ENCODE measurements at places on chromosomes 2 and 18.

DNA sequence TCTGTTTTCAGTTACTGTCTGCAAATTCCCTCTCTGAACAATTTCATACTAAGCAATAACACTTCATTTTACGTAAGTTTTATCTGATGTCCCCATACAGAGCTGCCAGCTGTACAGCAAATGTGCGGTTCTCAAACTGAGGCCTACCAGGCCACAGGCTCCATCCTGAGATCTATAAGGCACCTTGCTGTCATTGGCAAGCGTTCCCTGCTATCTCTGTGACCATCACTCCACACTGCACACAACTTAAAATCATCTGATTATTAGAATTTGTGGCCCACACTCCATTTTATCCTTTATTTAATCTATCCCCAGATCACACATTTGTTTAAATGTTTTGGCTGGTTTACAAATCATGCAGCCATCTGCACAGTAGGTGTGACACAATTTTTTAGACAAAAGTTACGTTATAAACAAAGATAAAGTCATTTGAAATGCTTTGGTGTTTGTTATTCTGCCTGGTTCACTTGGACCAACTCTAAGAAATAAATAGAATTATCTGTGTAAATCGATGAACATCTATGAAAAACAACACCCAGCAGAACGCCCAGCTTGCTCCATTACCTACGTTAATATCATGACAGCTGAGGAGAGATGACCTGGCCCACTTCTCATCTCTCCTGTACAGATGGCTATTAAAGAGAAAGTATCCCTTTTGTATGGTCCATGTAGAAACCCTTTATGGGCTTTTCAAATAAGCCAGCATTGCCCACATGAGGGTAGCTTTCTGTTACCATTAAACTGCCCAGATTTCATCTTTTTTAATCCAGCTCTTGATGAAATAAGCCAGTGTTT is 162.4 kb downstream of the ZNF521 start:
- DNase-seq = no peak

DNA sequence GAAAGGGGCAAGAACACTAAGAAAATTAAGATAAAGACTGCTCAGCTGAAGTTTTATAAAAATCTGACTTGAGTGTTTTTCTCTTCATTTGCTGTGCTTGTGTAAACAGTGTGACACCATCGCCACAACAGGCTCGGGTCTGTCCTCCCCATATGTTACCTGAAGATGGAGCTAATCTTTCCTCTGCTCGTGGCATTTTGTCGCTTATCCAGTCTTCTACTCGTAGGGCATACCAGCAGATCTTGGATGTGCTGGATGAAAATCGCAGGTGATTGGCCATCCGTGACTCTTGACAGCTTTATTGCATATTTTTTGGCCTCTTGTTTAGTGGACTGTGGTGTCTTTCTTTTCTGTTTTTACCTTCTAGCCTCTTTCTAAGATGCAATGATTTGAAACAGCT is 22.1 kb downstream of the MFF start:
- no peak for DNase-seq

GRCh38 chr2:20472569-20472968 is 25.7 kb downstream of the RHOB start:
- DNase-seq = no peak

DNA sequence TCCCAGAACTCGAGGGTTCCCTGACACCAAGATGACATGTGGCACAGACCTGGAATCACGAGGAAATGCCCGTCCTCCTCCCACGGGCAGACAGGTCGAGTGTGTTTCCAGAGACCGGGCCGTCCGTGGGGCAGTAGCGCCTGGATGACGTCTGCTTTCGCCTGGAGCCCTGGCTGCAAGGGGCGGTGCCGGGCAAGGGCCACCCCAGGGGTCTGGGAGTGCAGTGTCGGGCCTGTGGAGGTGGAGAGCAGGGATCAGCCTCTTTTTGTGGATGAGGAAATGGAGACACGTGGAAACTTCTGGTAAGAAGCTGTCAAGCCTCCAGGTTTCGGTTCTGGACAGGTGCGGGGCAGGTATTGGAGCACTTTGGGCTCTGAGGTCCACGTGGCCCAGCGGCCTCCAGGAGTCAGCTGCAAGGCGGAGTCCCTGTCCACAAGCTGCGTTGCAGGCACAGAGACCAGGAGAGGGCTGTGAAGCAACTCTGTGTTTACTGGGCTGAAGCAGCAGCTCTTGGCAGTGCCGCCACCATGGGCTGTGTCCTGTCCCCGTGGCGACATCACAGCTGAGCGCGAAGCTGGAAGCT is 25.6 kb downstream of the NFATC1 start:
- DNase-seq = no peak

GRCh38 chr2:1607971-1608688 is 136.2 kb downstream of the PXDN start:
- no peak for DNase-seq

DNA sequence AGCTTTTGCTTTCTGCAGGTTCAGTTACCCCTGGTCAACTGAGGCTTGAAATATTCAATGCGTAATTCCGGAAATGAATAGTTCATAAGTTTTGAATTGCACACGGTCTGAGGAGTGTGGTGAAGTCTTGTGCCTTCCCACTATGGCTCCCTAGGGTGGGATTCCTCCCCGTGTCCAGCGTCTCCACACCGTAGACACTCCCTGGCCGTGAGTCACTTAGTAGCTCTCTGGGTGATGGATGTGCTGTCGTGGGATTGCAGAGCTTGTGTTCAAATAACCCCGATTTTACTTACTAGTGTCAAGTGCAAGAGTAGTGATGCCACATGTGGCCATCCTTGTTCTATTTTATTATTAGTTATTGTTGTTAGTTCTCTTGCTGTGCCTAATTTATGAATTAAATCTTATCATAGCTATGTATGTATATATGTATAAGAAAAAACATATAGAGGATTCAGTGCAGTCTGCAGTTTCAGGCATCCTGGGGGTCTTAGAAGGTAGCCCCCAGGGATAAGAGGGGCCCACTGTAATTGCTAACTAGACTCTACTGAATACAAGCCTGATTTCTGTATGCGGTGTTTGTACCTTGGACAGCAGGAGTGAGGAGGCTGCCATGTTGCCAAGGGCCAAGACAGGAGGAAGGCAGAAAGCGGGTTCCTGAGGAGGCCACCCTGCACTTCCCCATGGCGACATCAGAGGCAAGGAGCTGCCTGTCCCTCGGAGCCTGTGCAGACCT is 47.7 kb upstream of the PDIA6 start:
- DNase-seq = no peak

DNA sequence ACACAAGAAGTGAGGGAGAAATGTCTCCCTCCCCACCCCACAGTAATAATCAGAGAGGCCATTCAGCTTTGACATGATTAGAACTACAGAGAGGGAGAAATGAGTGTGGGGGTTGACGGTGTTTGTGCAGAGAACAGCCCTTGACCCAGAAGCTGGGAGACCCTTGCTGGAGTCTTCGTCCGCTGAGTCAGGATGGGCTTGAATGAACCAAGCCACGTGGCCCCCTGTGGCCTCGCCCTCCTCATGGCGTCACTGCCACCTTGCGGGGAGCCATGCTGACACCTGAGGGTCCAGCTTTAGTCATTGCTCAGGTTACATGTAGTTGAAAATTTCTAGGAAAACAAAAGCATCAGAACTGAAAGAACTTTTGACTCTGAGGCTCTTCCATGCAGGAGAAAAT is 101.2 kb downstream of the DGKD start:
- no peak for DNase-seq

DNA sequence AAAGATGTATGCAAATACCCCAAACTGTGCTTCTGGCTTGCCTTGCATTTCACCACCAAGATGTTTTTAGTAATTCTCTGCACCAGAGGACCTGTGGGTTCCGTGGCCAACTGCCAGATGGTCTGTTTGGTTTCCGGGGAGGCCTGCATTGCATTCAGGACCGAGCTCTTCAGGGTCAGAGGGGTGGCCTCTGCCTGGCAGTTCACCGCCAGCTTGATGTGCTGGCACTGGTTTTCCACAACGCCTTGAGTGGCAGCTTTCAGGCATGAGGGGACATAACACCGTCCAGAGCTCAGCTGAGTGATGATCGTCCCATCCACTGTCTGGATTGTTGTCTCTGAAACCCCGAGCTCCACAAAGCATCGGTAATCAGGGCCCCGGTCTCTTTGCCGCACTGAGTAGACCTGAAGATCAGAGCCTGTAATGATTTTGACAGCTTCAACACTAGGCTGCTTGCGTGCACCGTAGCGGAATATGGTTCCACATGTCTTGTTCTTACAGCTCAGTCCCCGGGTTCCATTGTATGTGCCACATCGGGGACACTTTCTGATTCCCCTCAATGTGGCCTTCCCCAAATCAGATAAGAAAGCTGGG is 9.4 kb downstream of the C2orf42 start:
- DNase-seq = no peak

GRCh38 chr2:228545041-228545747 is 363.7 kb upstream of the SPHKAP start:
- DNase-seq = no peak

DNA sequence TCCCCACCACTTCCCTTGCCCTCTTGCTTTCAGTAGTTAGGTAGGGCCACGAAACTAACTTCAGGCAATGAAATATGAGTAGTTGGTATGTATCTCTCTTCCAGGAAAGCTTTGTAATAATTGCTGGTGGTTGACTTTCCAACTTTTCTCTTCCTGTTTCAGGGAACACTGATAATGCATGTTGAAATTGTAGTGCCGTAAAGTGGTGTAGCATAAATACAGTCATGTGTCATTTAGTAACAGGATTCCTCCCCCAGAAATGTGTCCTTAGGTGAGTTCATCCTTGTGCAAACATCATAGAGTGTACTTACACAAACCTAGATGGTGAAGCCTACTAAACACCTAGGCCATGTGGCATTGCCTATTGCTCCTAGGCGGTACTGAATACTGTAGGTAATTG is 429.2 kb downstream of the PID1 start:
- DNase-seq = no peak

DNA sequence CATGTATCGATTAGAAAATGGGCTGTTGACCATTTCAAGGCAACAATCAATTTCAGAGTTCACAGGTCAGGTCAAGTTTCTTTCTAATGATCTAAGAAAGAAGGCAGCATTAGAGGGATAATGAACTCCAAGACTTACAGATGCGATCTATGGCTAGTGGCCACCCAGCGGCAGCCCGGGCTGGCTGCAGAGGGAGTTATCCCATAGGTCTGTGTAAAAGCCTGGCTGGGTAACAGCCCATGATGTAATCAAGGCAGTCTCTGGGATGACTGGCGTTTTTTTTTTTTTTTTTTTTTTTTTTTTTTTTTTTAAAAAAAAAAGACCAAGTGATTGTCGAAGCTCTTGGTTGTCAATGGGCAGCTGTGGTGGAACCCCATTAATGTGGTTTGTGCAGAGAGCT is 171.1 kb upstream of the SKOR2 start:
- DNase-seq = no peak

GRCh38 chr2:135744760-135745314 is 3.2 kb downstream of the UBXN4 start:
- DNase-seq = no peak

DNA sequence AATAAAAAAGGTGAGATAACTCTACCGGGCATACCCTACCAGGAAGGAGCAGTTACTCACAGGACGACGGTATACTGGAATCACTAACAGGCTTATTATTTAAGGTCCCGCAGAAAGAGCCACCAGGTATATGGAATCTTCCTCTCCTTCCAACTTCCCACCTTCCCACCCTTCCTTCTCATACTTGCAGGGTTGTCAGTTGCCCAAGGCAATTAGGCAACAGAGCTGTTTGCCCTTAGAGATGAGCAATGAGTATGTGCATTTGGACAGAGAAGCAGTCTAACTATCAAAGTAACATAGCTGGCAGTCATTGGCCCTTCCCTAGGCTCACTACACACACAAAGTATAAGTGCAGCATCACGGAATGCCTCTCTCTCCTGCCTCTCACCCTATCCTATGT is 32.1 kb upstream of the EVA1A start:
- DNase-seq = no peak

DNA sequence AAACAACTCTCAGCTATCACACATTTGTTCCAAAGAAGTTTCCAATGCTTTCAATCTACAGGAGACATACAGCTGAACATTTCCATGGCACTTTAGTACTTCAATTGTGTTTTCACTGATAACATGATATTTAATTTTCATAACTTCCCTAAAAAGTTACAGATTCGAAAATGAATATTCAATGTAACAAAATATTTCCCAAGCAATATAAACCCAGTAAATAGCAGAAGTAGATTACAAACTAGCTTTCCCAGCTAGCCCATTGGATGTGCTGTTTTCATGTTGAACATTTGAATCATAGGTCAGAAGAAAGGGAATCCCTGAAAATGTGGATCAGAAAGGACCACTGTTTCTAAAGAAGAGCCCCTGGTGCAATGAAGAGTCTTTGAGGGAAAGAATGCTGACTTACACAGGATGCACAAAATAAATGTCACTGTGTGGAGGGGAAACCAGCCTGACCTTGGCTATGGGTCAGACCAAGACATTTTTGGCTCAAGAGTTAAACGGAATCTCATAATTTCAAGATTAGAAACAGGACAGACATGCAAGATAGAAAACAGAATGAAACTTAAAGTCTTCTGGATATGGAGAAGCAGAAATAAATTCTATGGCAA is 22.5 kb downstream of the CYTIP start:
- DNase-seq = no peak

- DNase-seq = no peak
These were observed 292.6 kb downstream of the SETBP1 start for GRCh38 chr18:44973282-44973681.

DNA sequence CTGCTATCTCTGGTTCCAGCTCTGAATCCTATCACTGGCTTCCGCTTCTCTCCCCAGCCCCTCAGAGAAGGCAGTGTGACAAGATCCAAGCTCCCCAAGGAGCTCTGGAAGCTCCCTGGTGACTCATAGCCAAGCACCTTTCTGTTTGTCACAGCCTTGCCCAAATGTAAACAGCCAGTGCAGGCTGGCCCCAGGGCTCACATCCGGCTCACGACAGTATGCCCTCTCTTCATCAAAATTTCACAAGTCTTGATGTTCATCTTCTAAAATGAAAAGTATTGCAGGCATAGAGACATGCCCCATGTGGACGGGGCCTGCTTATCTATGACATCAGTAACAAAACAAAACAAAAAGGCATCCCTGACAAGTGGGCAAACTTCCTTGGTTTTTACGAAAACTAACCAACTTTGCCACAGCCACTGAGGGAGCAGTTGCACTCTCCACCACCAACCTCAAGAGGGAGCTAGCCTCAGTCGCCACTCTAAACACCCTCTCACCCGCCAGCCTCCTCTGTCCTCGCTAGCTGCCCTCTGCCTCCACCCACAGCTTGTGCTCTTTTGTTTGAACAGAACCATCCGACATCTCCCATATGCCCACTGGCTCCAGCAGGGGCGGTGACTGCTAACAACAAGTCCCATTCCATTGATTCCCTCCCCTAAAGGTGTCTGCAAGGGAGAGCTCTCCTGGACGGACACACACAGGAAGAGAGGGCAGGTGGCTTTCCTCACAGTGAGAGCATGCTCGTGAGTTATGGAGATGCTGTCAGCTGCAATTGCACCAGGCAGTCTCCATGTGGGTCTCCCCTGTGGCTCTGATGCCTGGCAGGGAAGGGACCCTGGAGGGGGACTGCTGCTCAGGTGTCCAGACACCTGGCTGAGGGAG is 71.0 kb upstream of the DAPL1 start:
- DNase-seq = no peak

- DNase-seq = no peak
These were observed 126.6 kb downstream of the TNS1 start for GRCh38 chr2:217876253-217876570.

GRCh38 chr2:85734015-85734414 is 19.8 kb upstream of the ATOH8 start:
- no peak for DNase-seq

- no peak for DNase-seq
These were observed 115.1 kb downstream of the CAPN13 start for GRCh38 chr2:30691948-30692828.
